ENCODE measurements at places on chromosomes 1 and 21.
A peak's percentile ranks its signal among the peaks of the same experiment; 100 is the strongest.

DNA sequence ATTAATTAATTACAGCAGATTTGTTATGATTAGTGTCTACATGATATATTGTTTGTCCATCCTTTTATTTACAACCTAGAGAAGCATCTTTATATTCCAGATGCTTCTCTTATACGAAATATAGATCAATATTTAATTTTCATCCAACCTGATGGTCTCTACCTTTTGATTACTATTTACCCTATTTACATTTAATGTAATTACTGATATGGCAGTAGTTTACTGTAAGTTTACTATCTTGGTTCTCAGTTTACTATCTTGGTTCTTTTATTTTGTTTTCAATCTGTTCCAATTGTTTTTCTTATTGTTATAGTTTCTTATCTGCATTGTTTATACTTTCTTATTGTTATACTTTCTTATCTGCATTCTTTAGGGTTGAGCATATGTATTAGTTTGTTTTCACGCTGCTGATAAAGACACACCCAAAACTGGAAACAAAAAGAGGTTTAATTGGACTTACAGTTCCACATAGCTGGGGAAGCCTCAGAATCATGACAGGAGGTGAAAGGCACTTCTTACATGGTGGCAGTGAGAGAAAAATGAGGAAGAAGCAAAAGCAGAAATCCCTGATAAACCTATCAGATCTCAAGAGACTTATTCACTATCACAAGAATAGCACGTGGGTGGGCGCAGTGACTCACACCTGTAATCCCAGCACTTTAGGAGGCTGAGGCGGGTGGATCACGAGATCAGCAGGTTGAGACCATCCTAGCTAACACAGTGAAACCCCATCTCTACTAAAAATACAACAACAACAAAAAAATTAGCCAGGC is 28.9 kb downstream of the FAF1 start:
- peak; percentile 2 for DNase-seq

DNA sequence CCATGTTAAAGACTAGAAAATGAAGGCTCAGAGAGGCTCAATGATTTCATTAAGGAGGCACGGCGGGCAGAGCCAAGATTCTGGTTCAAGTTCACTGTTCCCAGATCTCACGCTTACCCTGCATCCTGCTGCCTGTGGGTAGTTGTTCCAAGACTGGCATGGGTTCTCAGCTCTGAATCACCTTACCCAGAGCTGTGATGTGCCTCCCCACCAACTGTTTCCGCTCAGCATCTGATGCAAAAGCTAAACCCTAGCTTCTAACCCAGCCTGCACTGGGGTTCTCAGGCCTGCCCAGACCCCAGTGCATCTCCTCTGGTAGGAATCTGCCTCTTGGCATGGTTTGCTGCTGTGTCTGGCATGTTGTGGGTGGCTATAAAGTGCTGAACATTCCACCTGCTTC is 11.8 kb downstream of the TNR start:
- DNase-seq = no peak

GRCh38 chr1:203671521-203672278 is 45.1 kb downstream of the ATP2B4 start:
- no peak for DNase-seq

- peak; percentile 24 for DNase-seq
Measured at GRCh38 chr1:231039161-231040018, 664 bp downstream of the FAM89A start.

DNA sequence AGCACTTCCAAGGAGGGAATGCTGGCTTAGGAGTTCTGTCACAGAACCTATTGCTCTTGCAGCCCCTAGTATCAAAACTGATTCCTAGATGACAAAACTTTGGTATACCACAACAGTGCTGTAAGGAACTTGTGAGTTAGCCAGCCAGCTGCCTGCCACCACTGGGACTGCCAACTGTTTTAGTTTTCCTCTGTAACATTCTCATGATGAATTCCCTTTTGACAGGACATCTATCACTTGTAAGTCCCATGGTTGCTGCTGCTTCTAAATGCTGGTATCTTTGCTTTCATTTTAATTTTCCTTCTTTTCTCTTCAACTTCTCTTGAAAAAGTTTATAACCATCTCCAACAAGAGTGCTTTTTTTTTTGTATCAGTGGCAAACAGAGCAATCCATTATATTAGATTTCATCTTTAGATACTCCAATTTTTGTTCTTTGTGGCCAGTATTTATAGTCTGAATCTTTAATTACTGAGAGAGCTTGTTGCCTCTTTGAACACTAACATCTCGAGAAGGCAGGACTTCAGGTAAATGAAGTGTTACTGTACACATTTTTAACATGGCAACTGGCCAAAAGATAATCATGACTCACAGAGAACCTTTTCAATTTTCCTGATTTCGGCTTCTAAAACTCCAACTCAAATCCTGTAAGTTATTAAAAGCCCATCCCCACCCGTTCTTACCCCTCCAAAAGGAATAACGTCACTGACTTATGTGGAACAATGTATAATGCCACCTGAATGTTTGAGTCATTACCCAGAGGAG is 19.8 kb downstream of the DBT start:
- no peak for DNase-seq

- peak; percentile 92 for DNase-seq
Measured at GRCh38 chr1:17236779-17237560, 11.9 kb upstream of the PADI3 start.

GRCh38 chr1:186792870-186793581 is 35.7 kb upstream of the PLA2G4A start:
- DNase-seq = no peak

DNA sequence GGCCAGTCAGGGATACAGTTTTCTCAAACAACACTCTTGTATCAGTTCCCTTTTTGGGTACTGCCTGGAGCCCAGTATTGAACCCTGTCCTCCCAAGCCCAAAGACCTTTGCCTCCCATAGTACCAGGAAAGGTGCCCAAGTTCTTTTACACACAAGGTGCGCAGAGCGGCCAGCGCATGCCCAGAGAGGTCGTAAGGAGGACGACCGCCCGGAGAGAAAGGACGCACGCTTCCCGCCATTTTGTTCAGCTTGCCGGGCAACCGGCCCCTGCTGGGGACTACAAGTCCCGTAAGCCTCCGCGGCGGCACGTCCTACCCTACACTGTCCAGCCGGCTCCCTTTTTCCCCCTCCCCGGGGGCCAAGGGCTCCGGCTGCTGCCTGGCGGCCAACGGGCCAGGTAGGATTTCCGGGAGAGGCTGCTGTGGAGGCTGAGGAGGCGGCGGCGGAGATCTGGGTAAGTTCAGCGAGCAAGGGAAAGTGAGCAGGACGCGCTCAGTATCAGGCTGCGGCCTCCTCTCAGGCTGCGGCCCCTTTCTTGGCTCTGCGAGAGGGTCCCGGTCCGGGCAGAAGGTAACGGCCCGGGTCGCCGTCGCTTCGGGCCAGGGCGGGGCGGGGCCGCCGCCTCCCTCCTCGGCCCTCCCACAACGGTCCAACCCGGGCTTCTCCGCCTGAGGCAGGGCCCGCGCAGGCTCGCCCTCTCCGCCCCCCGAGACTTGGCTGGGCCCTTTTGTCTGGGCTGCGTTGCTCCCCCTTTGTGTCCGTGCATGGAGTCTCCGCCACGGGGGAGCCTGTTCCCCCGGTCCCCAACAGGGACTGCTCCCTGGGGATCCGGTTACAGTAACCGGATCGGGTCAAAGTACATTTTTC is at the start of gene PHACTR4:
PHACTR4 (plus strand) TSS at position 370 of the 868 bp plus-strand sequence. CDS start 37,708 bp downstream, outside the sequence.
- DNase-seq = peak; percentile 64

DNA sequence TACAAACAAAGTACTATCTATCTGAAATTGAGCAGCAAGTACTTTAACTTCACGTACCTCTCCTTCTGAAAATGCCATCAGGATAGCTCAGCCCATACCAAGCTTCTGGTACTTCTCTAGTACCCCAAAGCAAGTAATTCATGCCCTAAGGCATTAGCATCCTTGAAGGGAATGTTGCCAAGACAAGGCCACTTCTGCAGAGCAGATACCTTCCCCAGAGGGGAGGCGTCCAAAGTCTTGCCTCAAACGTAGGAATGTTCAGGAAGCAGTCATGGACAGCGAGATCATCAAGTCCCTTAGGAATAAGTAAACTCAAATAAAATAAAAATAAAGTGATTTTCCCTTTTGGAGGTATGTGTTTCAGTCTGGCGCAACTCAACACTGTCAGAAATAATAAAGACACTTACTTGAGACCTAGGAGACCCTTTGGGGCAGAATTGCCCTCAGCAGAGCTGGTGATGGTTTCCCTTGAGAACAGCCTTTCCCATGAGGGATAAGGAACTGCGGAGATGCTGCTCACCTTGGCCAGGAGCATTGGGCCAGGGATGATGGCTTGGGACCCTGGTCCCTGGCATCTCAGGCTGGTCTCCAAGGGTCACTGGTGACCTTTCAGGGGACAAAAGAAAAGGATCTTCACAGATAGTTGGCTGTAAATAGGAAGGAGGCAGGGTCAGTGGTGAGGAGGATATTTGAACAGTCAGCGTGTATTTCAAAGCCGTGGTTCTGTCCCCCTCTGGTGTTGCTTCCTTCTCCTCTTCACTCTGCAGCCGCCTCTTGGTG is 522.9 kb downstream of the KIF26B start:
- no peak for DNase-seq

- peak; percentile 26 for DNase-seq
Measured at GRCh38 chr1:117664314-117664713, 58.5 kb downstream of the TENT5C start.

- no peak for DNase-seq
Measured at GRCh38 chr1:14168326-14169063, 430.0 kb upstream of the KAZN start.

GRCh38 chr1:2193514-2194281 is 874 bp downstream of the FAAP20 start:
- DNase-seq = no peak

DNA sequence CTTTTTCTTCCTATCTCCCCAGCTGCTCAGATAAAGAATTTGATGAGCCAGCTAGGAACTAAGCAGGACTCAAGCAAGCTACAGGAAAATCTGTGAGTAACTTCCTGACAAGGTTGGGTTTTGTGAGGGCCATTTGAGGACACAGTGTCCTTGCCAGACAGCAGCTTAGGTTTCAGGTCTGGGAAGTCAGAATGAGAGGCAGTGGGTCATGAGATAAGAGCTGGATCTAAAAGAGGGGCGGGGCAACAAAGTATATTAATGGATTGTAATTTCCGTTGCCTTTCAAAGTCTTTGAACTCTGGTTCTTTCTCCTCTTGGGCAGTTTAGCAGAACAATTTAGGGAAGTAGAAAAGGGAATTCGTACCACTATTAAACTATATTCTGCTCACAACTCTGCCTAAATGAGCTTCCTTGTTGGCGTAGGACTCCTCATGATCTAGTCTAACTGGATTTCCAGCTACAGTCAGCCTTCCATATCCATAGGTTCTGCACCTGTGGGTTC is 16.6 kb downstream of the STX12 start:
- DNase-seq = no peak

GRCh38 chr1:190511554-190511953 is 33.9 kb upstream of the BRINP3 start:
- no peak for DNase-seq

DNA sequence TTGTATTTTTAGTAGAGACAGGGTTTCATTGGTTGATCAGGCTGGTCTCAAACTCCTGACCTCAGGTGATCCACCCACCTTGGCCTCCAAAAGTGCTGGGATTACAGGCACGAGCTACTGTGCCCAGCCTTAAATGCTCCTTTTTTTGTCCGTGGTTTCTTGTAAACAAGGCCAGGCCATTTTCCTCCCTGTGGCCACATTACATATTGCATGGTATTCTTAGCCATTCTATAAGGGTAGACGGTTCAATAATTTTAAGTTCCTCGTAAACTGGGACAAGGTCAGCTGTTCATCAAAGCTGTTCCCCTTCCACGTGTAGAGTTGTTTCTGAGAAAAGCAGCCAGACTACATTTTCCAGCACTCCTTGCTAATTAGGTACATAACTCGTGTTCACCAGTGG is 10.3 kb upstream of the LUZP1 start:
- no peak for DNase-seq

- no peak for DNase-seq
Measured at GRCh38 chr21:33067043-33067442, 2.9 kb upstream of the OLIG1 start.

DNA sequence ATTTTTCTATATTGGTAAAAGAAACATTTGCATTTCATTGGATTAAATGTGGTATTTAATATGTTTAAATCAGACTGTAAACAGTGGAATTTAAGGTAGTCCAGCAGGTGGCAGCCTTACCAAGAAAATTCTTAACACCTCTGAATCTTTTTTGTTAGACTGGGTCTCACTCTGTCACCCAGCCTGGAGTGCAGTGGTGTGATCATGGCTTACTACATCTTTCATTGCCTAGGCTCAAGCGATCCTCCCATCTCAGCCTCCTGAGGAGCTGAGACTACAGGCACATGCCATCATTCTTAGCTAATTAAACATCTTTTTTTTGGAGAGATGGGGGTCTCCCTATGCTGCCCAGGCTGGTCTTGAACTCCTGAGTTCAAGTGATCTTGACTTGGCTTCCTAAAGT is 98.8 kb downstream of the RABGAP1L start:
- DNase-seq = peak; percentile 27

DNA sequence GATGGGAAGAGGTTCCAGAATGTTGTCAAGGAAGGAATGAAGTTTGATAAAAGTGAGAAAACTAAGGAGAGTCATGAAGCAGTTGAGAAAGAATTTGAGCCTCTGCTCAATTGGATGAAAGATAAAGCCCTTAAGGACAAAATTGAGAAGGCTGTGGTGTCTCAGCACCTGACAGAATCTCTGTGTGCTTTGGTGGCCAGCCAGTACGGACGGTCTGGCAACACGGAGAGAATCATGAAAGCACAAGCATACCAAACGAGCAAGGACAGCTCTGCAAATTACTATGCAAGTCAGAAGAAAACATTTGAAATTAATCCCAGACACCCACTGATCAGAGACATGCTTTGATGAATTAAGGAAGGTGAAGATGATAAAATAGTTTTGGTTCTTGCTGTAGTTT is 142.8 kb downstream of the CDC7 start:
- no peak for DNase-seq

DNA sequence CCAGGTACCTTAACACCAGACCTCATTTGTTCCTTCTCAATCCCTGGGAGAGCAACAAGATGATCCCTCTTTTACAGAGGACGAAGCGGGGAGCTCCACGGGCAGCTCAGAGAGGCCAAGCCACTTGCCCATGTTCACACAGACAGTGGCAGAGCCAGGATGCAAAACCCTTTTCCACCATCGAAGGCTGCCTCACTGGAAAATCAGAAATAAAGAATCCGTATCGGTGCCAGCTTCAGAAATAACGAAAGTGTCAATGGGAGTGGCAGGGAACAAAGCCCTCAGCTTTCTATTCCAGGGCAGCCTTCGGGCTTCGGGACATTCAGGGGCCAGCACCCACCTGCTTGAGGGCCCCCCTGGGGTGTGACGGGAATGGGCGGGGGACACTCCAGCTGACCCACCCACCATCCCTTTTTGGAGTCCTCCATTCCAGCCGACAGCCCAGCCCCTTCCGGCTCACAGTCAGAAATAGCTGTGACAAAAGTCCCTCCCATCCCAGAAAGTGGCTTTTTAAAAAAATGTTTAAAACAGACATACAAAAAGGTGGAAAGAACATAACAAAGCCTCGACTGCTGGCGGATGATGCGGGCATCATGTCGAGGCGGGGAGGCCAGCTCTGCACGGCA is 6.0 kb downstream of the IFFO2 start:
- no peak for DNase-seq
